ENCODE measurements at places on chromosomes 6 and 20.
A peak's percentile ranks its signal among the peaks of the same experiment; 100 is the strongest.

GRCh38 chr20:58478141-58478805 is 36.9 kb downstream of the APCDD1L start:
- DNase-seq: no peak

DNA sequence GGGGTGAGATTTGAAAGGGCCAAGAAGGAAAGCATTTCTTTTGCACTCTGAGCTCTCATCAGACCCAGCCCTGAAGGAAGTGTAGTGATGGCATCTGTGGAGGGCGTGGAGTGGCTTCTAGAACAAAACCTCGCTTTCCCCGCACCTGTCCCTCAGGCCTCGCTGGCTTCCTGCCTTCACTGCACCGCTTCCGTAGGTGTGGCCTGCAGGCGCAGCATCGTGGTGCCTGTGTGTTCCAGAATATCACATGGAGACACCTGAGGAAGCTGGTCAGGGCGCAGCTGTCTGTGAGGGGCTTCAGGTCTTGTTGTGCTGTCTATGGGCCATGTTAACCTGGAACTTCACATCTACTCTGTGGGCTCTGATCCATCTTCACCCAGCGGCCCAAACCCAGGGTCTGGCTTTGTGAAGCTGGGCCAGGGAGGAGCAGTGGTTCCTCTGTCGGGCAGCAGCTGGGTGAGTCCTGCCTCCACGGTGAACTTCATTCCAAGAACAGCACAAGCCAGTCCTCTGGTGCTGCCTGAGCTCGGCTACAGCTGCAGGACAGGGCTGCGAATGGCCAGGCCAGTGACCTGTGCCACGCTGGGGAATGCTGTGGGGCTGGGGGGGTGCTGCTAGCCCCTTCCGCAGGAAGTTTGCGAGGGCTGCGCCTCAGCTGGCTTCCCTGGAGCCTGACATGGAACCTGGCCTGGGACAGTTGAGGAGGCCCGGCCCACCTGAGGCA is 40.9 kb downstream of the DSTN start:
- peak; percentile 79 for DNase-seq

- DNase-seq: no peak
Observed at GRCh38 chr6:76803038-76803580, 660.2 kb downstream of the HTR1B start.

- no peak for DNase-seq
Observed at GRCh38 chr20:56716806-56717205, 87.7 kb downstream of the TFAP2C start.

DNA sequence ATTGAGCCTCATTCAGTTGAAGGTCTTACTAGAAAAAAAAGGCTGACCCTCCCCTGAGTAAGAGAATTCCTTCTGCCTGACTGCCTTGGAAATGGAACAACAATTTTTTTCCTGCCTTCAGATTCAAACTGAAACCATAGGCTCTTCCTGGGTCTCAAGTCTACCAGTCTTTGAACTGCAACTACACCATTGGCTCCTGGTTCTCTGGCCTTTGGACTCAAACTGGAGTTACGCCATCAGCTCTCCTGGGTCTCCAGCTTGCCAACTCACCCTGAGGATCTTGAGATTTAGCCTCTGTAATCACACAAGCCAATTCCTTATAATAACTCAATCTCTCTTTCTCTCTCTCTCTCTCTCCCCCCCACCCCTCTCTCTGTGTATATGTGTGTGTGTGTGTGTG is 36.0 kb upstream of the SNX9 start:
- no peak for DNase-seq

- DNase-seq: no peak
Observed at GRCh38 chr6:107869871-107870270, 45.8 kb upstream of the SCML4 start.

DNA sequence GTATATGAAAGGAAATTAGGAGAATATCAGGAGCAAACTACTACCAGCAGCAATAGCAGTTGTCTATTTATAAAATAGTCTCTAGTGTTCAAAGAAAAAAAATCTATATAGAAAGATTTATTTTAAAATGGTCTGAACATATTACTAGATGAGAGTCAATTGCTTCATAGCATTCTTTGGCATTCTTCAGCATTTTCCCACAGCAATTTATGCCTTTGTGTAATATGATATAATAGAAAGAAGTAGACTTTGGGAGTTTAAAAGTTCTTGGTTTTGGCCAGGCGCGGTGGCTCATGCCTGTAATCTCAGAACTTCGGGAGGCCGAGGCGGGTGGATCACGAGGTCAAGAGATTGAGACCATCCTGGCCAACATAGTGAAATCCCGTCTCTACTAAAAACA is 157.0 kb upstream of the PLN start:
- no peak for DNase-seq

DNA sequence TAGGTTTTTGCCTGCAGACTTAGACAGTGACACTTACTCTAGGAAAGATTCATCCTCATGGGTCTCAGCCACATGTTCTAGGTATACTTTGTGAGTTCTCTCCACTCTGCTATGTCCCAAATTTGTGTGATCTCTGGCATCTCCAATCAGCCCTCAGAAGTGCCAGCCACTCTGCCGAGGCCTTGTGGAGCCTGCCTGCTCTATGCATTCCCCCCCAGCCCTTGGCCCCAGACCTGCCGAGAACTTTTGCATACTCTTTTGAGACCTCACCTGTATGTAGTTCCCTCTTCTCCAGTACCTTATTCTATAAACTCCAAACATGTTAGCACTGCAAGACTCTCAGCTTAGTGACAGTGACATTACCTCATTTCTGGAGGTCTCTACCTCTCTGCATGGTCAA is 2170.5 kb upstream of the DEFB115 start:
- DNase-seq: no peak

GRCh38 chr6:56958481-56958880 is 3.6 kb downstream of the BEND6 start:
- no peak for DNase-seq

- DNase-seq: no peak
Observed at GRCh38 chr6:3412779-3413500, 43.9 kb downstream of the SLC22A23 start.

All from CD4-positive, alpha-beta T cell treated with Interleukin-17A for 4 hours (primary cell).